ENCODE measurements at places on chromosomes 13 and 19.

GRCh38 chr13:102944821-102945220 is 99.0 kb downstream of the ERCC5 start:
- DNase-seq, result no peak

DNA sequence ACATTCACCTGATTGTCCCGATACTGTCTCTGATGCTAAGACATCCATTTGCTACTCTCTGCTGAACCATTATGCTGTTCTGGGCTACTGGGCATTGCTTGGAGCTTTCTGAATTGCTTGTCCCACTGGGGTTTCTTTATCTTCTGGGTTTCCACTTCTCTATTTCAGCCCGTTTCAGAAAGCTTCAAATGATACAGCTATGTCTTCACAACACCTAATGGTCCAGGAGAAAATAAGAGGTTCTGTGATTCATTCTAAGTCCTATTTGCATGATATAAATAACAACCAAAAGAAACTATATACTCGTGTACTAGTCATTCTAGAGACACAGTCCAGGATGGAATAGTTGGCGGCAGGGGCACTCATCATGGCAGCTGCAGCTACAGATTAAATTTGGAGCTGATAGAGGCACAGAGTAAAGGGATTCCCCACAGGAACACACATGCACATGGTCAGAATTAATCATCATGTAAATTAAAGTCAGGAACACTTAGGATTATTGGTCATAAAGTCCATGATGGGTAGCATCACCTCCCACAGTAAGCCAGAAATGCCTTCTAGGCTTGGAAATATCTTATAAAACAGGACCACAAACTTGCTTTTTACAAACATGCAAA is 33.3 kb upstream of the SCEL start:
- no peak for DNase-seq

DNA sequence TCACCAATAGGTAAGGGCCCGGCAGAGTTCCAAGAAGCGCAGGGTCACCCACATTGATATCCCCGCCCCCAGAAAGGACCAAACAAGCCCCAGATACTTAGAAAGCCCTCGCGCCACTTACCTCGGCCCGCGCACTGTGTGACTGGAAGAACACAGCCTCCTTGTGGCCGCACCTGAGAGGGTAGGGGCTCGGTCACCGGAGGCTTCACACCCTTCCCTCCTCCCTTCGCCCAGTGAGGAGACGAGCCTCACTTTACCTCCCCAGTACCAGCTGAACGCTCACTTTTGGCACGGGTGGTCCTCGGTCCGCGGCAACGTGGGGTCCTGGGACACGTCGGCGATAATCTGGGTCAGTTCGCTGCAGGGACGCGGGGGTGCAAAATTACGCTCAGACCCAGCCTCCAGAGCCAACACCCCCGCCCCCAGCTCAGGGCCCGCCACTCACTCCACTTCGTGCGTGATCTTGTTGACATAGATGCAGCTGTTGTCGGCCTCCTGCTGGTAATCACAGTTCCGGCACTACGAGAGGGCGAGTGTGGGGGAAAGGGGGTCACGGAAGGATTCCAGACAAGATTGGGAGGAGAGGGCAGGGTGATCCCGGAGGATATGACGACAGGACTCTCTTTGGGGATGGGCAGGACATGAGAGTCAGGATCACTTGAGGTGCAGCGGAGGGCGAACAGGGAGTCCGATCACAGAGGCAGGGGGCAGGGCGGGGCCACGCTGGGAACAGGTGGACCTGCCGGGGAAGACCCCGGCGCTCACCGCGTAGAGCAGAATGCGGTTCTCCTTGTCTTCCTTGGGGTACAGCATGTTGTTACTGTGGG is 568 bp downstream of the POLR2I start:
- DNase-seq, result peak; percentile 50

DNA sequence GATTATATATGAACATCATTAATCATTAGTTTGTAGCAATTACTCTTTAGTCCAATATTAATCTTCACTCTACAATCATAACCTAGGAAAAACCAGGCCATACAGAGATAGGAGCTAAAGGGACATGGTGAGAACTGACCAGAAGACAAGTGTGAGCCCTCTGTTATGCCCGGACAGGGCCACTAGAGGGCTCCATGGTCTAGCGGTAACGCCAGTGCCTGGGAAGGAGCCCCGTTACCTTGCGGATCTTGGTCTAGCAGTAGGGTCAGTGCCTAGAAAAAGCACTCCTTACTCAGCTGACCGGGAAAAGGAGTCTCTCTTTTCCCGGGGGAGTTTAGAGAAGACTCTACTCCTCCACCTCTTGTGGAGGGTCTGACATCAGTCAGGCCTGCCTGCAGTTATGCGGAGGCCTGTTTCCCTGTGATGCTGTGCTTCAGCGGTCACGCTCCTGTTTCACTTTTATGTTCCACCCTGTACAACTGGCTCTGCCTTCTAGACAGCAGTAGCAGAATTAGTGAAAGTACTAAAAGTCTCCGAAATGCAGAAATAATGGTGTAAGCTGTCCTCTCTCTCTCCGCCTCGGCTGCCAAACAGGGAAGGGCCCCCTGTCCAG is 13.8 kb downstream of the OR7D4 start:
- peak; percentile 6 for DNase-seq

DNA sequence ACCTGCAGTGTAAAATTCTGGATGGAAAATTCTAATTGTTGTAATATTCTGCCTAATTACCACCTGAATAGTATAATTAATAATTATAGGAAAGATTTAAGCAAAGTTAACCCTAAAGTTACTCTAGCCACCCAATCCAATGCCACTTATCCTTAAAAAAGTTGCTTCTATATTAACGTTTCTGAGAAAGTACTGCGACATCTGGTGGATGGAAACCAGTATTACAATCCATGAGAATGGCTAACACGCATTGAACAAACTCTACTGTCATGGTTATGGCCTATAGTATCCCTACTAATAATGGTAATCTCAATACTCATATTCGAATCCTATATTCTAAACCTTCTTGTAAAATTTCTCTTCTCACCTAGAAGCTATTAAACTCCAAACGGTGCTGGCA is 1551.8 kb downstream of the SLITRK1 start:
- no peak for DNase-seq

- no peak for DNase-seq
Measured at GRCh38 chr19:40976134-40976533, 14.9 kb upstream of the CYP2B6 start.

GRCh38 chr13:90385781-90386489 is 961.6 kb upstream of the MIR17HG start:
- DNase-seq, result no peak

DNA sequence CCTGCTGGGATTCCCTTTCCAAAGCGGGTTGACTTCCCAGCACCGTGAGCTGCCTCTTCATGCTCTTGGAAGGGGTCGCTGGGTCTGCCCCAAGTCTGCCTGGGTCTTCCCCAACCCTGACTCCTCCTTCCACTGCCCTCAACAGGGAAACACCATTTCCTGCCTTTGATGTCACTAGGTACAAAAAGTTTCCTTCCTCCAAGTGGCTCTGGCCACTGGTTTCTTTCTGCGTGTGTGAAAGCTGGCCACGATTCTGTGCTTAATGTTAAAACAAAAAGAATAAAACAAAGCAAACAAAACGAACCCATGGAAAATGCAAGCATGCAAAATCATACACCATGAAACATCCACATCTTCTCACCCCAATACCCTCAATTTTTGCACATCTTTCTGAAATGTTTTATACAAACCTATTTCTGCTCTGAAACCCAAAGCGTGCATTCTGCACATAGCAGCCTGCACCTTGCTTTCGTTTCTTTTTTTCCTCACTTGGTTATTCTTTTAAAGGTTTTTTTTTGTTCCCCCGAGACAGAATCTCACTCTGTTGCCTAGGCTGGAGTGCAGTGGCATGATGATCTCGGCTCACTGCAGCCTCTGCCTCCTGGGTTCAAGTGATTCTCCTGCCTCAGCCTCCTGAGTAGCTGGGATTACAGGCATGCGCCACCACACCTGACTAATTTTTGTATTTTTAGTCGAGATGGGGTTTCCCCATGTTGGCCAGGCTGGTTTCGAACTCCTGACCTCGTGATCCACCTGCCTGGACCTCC is 12.5 kb upstream of the TNFSF9 start:
- DNase-seq, result no peak

GRCh38 chr13:94009701-94010100 is 469.8 kb downstream of the DCT start:
- no peak for DNase-seq

DNA sequence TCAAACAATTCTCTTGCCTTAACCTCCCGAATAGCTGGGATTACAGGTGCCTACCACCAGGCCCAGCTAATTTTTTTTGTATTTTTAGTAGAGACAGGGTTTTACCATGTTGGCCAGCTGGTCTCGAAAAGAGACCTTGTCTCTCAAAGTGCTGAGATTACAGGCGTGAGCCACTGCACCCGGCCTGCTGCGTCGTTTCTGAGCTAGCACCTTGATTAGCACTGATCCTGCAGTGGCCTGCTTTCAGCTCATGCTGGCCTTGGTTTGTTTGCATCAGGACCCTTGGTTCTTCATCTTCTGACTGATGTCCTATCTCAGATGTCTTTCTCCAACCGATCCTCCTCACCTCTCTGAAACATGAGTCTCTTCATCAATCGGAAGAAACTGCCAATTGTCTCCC is 4.9 kb upstream of the TFDP1 start:
- DNase-seq, result no peak

GRCh38 chr19:49142866-49143335 is 12.3 kb downstream of the HRC start:
- peak; percentile 80 for DNase-seq

GRCh38 chr19:15149737-15150136 is 42.5 kb downstream of the SYDE1 start:
- no peak for DNase-seq

GRCh38 chr19:32891609-32892008 is 22.0 kb upstream of the SLC7A9 start:
- DNase-seq, result no peak

DNA sequence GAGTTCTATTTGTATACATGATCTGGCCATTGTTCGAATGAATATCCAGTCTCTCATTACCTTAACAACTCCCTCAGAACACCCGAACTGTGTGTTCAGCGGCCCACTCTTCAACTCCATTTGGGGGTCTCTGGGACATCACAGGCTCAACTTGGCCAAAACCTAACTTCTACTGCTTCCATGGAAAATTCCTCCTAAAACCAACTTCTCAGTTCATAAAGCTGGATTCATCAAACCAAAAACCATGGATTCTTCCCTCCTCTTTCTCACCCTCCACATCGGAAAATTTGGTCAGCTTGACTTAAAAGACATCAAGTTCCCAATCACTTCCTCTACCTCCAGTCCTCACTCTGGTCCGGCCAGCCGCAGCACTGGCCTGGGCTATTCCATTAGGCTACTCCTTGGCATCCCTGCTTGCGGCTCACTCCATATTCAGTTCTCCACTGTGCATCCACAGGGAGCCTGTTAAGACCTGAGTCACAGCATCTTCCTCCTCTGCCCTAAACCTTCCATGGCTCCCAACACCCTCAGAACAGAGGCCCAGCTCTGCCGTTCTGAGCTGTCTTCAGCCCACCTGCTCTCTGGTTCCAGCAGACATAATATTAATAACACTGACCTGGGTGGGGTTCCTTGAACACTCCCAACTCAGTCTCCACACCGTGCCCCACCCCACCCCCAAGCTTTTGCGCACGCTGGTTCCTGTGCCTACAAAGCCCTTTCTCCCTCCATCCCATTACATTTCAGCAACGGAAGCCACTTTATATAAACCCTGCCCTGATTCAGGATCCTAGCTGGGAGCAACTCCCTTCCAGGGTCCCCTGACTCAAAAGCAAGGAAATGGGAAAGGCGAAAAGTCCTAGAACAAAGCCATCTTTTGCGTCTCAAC is 1.1 kb downstream of the ZNF792 start:
- DNase-seq, result no peak

DNA sequence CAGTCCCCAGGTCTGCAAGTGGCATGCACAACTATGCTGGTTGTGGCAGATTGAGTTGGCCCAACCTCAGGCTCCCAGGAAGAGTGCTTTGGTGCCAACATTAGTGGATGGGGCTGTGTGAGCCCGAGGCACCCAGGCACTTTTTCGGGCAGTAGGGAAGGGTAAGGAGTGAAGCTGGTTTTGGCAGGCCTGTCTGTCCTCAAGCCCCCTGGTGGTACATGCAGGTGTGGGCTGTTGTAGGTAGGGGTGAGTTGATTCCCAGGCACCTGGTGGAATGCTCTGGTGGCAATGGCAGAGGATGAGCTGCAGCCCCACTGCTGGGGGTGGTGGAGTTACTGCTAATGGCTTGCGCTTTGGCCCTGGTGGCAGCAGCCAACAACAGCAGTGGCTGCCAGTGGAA is 723.7 kb upstream of the SLITRK1 start:
- no peak for DNase-seq
